Endothelial cell of umbilical vein (primary cell): ENCODE measurements at places on chromosomes 5 and 9.

DNA sequence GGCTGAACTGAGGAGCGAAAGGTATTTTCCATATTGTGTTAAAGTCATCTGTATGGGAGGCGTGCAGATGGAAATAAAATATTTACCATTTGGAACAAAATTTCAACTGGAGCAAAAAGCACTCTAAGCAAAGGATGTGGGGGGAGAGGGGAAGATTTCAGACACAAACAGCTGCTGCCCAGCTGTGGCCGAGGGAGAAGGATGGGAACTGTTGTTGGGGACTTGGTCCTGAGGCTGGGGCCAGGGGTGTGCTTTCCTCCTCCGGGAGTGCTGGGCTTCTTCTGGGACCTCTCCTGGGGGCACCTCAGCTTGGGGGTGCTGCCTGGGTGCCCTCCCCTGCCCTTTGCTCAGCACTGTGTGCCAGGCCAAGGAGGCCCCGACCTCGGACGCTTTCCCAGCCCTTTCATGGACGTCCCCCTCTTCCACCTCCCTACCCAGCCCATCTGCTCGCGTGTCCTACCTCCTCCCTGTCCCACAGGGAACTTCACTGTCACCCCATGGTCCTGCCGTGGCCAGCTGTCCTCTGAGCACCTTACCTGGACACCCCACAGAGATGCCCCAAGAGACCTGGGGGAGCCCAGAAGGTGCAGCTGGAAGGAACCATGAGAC, 101.9 kb upstream of the COL5A1 start:
- no peak for DNase-seq

- no peak for DNase-seq
Measured at GRCh38 chr9:16595227-16595626, 275.2 kb downstream of the BNC2 start.

- DNase-seq = no peak
Measured at GRCh38 chr9:89440548-89440947, 57.4 kb downstream of the SEMA4D start.

DNA sequence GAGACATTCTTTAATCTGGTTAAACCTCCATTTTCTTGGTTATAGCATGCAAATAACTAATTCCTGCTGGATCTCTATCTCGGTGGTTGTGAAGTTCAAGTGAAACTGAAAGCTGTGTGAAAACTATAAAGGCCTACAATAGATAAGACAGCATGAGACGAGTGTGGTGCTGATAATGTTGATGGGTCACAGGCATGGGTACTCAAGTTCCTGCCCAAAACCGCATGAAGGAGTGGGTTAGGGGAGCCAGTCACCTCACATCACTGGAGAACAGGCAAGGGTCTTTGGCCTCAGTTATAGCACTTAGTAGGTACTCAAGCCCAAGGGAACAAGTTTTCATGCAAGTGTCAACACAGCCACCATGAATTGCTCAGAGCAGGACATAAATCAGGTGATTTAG, 16.7 kb downstream of the HMHB1 start:
- no peak for DNase-seq

- no peak for DNase-seq
Measured at GRCh38 chr9:111450124-111450523, 34.1 kb downstream of the ECPAS start.

DNA sequence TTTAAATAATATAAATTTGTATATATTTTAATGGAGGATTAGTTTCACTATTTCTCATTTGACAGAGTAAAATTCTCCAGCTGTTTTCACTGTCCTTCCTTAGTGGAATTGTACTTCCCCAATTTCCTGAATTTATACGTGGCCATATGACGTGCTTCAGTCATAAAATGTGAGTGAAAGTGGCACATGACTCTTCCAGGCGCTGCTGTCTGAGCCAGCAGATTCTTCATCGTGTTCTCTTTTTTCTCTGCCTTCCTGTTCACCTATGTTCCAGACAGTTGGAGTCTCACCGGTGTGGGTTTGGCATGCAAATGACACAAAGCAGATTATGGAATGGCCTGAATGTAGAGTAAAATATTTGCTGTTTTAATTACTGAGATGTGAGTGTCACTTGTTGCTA, 684.1 kb downstream of the SEMA5A start:
- no peak for DNase-seq

- DNase-seq = no peak
Measured at GRCh38 chr9:9603345-9603744, 1009.5 kb downstream of the PTPRD start.

DNA sequence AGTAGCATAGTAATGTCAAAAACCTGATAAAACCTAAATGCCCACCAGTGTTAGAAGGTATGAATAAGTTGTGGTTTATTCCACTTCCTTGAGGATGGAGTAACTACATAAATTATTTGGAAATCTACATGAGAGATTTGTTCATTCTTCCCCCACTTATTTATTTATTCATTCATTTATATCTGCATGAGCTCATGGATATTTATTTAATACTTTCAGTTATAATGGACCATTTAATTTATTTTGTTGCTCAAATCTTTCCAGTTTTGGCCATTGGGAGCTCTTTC, 223.8 kb upstream of the S1PR3 start:
- DNase-seq = no peak

DNA sequence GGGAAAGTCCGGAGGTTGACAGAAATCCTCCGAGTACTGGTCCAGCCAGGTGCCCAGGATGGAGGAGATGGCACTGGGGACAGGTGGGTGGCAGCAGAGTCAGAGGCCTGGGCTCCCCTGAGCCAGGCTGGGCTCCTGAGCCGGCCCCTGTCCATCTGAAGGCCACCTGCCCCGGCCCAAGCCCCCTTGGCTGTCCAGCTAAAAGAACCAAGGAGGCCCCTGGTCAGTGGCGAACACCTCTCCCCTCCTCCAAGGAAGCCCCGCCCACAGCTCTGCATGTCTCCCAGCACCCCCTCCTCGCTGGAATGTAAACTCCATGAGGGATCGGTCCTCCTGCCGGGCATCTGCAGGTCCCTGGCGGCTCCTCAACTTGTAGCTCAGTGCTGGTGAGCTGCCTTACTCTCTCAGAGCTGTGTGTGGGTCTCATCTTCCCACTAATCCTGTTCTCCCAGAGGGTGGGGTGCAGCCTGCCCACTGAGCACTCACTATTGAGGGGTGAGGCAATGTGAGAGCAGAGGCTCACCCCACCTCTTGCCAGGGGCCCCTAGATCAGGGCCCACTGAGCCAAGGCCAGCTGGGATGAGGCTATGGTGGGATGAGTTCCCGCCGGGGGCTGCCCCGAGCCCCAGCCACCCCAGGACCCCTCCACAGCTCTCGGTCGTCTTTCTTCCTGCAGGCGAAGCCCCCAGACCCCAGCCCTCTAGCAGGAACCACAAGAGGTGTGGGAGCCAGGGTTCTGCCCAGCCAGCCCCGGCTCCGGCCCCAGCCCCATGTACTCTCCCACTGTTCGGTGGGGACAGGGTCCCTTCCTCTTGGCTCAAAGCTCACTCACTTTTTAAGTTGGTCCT, 12.0 kb downstream of the RALGDS start:
- no peak for DNase-seq

DNA sequence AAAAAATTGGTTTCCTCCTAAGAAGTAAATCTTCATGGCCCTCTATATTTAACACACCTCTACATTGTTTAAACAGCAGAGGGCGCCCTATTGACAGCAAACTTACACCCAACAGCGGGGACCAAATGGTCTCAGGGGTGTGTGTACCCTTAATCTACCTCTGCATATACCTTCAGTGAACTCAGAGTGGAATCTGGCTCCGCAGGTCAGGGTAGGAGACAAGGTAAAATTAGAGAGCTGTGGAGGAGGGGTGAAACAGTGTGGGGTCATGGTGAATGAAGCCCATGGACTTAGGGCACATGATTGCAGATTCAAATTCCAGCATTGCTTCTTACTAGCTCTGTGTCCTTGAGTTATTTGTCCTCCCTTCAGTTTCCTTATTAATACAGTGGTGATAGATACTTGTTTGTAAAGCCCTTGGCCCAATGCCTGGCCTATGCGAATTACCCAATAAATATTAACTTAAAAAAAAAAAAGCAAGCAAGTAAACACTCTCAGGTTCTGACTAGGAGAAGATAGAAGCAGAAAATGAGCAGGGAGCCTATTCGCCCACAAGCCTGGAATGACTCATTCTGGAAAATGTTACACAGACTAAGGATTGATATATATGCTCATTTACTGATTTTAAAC, 122.9 kb downstream of the CAVIN4 start:
- peak; percentile 38 for DNase-seq

- DNase-seq = no peak
Measured at GRCh38 chr5:166639151-166639550, 1652.3 kb upstream of the WWC1 start.
